ENCODE measurements at places on chromosomes 7 and 10.

GRCh38 chr7:122724366-122724765 lies 21.6 kb upstream of the RNF148 start:
- DNase-seq: no peak

GRCh38 chr10:91596825-91597196 lies 36.1 kb downstream of the PPP1R3C start:
- no peak for DNase-seq

DNA sequence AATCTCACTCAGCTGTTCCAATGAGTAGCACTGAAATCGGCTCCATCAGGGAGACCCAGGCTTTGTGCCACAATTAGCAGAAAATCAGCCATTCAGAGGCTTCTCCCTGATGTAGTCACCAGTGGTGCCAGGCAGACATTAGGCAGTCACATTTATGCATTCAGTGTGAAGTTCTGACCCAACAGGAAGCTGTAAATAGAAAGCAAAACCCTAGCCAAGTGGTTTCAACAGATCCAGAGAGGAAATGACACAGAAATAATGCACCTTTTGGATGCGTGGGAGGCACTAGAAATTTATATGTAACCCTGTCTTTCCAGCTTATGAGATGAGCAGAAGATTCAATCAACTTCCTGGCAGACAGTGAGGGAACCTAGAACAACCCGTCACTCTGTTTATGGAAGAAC lies 186.4 kb downstream of the PDE1C start:
- no peak for DNase-seq

DNA sequence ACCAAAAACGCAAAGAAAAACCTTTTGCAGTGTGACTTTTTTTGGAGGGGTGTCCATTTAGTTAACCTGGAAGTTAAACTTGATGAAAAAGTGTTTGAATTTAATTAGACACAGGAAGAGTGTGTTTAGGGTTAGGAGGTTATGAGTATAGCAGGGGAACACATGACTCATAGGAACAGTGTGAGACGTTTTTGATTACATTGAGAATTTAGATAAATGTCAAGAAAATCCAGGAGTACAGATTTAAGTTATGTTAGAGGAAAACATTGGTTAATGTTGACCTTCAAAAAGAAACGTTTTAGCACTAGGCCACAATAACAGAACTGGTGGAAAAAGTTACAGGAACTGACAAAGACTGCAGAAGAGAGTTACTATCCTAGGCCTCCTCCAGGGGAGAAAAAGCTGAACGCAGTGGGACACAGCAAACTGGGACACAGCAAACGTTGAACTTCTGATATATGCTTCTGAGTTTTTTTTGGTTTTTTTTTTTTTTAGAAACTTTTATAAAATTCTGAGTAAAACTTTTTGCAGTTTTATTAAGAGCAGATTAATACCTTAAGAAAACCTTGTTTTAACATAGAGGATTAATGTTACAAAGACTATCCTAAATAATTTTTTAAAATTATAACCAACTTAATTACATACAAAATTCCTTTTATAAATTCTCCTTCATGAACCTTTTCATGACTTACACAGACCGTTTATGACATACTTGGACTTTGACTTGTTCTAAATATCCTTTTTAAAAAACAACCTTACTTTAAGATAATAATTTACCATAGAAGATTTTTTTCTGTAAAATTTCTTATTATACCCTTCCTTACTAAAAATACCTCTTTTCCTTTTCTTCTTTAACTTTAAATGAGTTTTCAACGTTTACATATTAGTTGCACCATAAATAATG lies 22.2 kb downstream of the LANCL2 start:
- DNase-seq: no peak

- DNase-seq: no peak
Measured at GRCh38 chr7:121002757-121003200, 14.3 kb downstream of the CPED1 start.

- DNase-seq: no peak
Measured at GRCh38 chr10:70367195-70367796, 15.1 kb downstream of the LRRC20 start.

- no peak for DNase-seq
Measured at GRCh38 chr7:24820730-24821044, 63.4 kb upstream of the GSDME start.

DNA sequence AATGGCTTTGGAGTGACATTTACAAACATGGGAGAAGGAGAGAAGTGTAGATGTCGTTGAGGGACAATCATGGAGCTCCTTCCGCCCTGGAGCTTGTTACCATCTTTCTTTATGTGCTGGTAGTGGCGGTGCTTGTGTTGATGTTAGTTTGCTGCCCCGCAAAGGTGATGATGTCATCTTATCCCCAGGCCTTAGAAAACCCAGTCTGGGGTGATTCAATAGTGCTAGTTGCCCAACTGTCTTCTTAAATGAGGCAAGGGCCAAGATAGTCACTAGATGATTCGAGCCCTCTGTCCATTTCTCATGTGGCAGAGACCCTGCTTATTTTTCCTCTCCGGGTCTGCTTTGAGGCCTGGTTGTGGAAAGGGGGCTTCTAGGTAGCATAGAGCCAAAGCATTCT lies 277.4 kb downstream of the CCSER2 start:
- no peak for DNase-seq

DNA sequence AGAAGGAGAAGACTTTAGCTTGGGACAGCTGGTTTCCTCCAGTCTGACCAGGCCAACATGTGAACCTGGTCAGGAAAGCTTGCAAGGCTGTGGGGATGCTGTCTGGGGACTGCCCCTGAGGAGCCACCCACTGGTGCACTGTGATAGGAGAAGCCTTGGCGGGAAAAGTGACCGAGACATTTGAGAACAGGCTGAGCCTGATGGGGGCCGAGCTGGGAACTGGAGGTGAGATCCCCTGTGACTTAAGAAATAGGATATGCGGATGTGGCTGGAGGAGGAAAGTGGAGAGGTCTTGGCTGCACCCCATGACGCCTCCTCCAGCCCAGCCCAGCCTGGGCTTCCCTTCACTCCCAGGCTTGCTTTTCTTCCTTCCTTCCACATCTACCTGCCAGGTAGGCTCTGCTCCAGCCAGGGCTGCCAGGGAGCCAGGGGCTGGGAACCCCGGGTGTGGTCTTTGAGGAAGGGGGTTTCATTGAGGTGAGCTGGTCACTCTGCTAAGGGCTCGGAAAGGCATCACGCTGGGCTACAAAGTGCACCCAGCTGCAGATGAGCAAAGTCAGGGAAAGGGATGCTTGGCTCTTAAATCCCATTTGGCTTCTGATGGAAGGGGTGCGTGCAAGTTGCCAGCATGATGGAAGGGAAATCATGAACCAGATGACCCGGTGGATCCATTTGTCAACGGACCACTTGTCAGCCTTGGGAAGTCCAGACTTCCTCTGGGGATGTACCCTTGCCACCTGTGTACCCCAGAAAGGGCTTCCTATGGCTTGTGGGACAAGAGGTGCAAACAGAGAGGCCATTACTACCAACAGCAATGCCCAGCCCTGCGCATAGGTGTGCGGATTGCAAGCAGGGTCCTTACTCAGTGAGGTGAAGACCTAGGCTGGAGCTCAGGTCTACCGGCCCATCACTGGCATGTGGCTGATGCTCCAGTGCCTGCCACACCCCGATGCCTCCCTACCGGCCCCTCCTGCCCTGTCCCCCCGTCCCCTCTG lies 66.3 kb downstream of the C10orf143 start:
- DNase-seq: no peak

DNA sequence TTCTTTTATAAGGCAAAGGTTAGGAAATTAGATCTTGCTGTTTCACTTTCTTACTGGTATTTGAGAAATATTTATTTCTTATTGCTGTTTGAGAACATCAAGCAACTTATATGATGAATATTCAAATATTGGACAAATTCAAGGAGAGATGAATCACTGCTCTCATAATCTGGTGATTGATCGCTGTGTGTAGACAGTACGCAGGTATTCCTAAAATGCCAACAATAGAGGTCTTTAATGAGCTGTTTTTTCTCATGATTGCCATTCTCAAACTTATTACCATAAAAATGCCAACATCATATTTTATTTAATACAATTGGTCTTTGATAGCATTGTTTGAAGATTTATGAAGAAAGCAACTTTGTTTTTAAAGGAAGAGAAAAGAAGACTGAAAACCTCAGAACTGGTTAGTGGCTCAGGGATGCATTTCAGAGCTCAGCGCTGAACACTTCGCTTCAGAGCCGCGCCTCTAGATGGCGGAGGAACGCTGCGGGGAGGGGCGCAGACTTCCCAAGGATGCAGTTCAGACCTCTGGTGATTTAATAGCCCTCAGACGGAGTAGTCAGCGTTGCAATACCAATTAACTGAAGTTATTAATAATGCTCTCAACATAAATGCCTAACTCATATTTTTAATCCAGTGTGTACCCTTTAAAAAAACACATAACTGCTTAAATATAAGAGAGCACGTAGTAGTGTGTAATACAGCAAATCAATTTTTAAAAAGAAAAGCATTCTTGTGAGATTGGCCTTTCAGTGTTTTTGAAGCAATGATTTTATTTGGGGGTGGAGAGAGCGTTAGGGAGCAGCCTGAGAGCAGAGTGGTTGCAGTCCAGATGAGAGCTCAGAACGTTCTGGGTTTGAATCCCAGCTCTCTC lies 38.5 kb upstream of the STEAP4 start:
- DNase-seq: no peak

DNA sequence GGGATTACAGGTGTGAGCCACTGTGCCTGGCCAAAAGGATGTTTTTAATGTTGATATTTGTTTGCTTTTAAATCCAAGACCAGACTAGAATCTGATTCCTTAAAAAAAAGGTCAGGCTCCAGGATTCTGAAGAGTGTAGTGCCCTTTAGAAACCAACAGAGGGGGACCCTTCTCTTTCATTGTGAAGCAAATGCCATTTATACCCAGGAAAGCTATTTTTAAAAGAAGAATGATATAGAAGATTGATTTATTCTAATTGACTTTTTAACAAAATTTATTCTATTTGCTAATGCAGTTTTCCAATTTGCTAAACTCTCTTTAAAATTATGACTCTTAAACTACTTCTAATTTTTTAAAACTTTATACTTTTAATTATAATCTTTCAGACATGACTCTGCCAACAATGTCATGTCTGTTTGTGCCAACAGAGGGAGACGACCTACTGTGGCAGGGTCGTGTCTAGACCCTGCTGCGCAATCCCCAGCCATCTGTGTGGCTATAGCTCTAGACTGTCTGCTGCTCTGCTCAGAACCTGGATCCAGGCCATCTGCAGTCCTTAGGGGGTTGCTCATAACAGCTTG lies 201.0 kb upstream of the IMMP2L start:
- no peak for DNase-seq

GRCh38 chr10:15579605-15580004 lies 140.1 kb downstream of the ITGA8 start:
- no peak for DNase-seq

- DNase-seq: no peak
Measured at GRCh38 chr7:128666200-128666599, 5.9 kb upstream of the GARIN1A start.

GRCh38 chr10:18866852-18867251 lies 181.7 kb upstream of the MALRD1 start:
- DNase-seq: no peak

GRCh38 chr7:14682910-14683465 lies 219.6 kb downstream of the DGKB start:
- DNase-seq: no peak

DNA sequence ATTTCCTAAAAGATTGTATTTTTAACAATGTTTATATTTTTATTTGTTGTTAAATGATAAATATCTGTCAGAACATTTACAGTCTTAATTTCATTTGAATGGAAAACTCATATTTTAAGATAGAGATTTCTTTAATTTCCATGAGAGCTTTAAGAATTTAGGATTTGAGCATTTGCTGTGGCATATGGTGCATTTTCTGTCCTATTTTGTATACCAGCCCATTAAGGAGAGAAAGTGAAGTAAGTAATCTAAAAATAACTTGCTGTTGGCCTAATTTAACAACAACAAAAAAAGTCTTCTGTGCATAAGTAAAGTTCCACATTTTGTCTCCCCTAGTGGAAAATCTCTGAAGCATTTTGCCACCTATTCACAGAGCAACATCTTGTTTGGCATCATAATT lies 190.9 kb upstream of the PPP1R3A start:
- no peak for DNase-seq

DNA sequence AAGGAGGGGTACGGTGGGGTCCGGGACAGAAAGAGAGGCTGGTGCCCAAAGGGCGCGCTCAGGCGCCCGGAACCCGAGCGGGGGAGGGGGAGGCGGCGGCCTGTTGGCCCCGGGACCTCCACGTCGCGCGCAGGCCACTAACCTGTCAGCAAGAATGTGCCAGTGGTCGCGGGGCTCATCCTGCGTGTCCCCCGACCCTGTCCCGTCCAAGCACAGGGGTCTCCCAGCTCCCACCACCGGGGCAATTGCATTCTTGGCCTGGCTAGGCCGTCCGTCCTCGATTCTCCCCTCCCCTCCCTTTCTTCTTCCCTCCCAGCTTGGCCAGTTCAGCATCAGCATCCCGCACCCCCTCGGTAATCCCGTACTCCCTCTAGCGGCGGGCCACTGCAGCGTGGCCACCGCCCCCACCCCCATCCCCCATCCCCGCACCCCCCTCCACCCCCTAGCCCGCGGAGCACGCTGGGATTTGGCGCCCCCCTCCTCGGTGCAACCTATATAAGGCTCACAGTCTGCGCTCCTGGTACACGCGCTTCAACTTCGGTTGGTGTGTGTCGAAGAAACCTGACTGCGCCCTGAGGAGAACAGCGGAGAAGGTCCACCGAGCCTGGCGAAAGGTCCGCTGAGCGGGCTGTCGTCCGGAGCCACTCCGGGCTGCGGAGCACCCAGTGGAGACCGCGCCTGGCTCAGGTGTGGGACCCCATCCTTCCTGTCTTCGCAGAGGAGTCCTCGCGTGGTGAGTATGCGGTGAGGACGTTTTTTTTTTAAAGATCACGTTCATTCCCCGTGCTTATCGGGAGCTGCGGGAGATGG lies at the start of gene SGCE:
SGCE (minus strand) TSS at position 286 of the 810 bp plus-strand sequence; CDS start at position 251, 35 bp downstream.
- no peak for DNase-seq

DNA sequence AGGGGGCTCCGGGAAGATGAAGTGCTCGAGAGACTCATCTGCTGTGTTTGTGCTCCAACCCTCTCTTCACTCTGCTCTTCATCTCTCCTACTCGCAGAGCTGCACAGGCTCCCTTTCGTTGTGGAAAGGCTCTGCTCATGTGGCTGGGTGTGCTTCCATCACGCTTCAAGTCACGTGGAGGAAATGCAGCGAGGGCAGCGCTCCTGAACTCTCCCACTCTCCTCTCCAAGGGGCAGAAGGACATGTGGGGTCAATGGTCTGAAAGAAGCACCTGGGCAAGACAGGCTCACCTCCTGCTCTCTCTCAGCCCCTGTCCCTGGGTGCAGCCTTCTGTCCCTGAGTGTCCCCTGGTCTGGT lies 72.6 kb downstream of the USP6NL start:
- DNase-seq: no peak

- DNase-seq: no peak
Measured at GRCh38 chr10:16901106-16901505, 83.9 kb upstream of the RSU1 start.

DNA sequence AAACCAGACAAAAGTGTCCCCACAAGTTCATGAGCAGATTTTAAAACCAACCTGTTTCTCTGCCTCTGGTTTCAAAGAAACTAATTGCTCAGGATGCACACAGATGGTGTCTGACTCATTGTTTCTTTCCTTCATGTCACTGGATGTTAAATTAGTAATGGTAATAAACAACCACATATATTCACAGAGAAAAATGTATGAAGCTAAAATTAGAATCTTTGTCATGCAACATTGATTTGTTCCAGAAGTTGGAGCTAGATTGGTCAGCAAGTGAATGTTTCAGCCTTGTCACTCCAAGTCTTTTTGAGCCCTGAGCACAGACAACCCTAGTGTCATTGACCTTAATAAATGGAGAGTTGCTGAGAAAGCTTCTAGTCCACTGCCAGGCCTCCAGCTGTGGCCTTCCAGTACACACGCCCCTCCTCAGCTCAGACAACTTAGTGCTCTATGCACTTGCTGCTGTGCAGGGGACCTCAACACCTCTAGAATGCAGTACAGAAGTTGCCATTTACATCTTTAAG lies 175.9 kb downstream of the CCDC71L start:
- no peak for DNase-seq

Measured in activated CD4-positive, CD25-positive, alpha-beta regulatory T cell (primary cell).